ENCODE measurements at places on chromosomes 11 and 22.
A peak's percentile ranks its signal among the peaks of the same experiment; 100 is the strongest.

DNA sequence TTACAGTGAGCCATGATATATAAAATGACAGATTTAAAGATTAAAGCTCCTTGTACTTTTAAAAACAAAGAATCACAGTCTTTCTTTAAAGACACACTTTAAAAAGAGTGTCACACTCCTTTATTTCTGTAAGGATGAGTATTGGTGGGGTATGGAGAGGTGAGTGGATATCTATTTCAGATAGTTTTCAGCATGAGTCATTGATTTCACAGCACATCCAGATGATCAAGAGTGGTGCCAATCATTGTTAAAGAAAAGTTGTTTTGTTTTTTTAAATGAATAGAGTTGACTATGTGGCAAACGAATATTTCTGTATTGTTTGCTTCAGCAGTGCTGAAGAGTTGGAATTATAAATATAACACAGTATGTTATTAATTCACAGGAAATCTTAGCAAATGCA, 52.5 kb downstream of the FAR1 start:
- DNase-seq = no peak

- no peak for DNase-seq
Measured at GRCh38 chr11:115806056-115806455, 301.8 kb upstream of the CADM1 start.

DNA sequence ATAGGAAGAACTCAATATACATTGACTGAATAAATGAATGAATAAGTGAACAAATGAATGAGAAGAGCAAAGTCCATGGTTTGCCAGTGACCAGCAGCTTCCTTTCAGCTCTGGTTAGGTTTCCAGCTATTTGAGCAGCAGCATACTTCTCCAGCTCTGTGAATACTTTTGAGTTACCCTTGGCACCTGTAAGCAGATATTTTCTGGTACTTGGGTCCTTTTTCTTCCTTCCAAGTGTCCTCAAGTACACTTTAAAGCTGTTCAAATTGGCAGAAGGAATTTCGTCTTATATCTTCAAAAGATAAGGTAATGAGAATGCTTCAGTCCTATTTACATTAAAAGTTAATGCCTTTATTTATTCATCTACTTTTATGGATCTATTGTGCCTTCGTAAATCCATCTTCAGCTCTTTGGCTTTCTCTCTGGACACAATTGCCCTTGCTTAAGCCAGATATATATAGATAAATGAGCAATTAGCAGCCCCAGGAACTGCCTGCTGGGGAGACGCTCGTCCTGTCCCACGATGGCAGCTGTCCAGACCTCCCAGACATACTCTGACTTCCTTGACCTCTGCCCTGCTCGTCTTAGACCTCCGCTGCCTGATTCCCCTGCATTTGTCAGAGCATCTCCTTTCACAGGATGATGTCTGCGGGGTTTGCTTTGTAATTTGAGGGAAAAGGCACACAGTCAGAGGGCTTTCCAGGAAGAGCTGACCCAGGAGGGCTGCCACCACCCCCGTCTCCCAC, 926.3 kb downstream of the OPCML start:
- no peak for DNase-seq

GRCh38 chr11:48018528-48019216, 38.3 kb downstream of the PTPRJ start:
- DNase-seq = no peak

- no peak for DNase-seq
Measured at GRCh38 chr11:69667619-69668604, 7.2 kb downstream of the LTO1 start.

DNA sequence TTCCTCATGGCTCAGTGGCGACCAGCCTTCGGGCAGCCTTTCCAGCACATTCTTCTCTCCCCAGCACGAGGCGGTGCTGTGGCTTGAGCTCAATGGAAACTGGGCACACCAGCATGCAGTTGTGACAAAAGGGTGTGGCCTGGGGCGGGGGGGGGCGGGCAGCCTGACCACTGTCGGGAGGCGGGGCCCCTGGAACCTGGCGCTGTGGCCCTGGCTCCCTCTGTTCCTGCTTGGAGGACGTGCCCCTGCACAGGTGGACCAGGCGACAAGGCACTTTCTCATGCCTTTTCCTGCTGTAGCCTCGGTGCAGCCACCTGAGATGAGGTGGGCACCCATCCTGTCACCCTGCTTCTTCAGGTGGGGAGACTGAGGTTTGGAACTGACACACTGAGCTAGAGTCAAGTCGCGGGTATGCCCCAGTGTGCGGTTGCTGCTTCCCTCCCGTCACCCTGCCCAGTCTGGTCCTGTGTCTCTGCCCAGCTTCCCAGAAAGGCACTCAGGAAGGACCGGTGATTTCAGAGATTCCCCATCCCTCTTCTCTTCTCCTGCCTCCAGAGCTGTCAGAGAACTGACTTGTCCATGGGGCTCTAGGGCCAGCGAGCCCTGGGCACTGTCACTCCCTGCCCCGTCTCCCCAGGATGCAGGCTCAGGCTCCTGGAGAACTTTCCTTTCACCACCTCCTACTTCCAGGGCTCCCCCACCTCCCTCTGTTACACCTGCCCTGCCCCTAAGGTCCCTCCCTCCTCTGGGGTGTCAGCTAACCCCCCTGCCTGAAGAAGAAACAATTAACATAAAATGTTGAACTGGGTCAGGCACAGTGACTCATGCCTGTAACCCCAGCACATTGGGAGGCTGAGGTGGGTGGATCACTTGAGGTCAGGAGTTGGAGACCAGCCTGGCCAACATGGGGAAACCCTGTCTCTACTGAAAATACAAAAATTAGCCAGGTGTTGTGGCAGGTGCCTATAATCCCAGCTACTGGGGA, 9.9 kb downstream of the B3GAT1 start:
- DNase-seq = no peak

GRCh38 chr11:44564166-44564565, 1.3 kb upstream of the CD82 start:
- no peak for DNase-seq

DNA sequence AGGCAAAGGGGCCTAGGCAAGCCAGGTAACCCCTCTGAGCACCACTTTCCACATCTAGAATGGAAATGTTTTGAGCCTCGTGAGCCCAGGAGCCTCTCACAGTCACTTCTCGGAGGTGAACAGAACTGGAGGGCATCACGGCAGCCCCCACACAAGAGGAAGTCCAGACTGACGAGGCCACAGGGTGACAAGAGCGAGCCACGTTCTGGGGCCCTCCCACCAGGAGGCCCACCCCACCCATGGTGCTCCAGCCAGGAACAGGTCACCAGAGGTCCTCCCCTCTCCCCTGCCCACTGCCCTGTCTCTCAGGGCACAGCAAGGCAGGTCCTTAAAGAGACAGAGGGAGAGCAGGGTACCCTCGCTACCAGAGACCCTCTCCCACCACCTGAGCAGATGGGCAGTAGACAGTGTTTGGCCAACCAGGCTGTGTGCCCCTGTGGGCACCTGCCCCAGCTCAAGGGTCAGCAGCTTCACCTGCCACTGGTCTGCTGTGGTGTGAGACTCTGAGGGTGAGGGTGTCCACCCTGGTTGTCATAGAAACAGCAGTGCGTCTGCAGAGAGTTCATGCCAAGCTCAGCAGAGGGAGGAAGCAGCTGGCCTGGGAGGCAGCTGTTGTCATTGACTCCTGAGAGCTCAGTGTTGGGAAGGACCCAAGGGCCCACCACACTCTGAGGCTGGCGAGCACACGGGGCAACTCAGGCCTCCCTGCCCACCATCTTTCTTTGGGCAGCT, 31.4 kb downstream of the RSPH14 start:
- DNase-seq = no peak

DNA sequence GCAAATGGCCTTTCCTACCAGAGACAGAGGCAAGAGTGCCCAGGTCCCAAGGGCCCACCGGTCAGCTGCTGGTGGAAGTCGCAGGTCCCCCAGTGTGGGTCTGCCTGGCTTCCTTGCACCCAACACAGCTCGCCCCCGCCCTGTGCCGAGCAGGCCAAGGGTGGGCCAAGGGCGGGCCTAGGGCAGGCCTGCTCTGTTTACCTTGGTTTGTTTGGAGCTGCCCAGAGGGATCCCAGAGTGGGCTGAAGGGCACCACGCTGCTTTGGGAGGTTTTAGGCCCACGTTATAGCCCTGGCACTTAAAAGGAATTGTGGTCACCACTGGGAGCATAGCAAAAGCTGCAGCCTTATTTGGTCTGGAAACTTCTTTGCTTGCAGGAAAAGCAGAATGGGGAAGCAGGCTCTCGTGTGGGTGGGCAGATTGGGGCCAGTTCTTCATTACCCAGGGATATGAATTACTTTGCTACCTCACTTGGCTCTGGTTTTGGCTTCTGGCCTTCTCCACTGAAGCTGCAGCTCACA, 38.0 kb downstream of the MRGPRD start:
- DNase-seq = no peak

- DNase-seq = no peak
Measured at GRCh38 chr11:1810761-1811160, 24.0 kb upstream of the SYT8 start.

DNA sequence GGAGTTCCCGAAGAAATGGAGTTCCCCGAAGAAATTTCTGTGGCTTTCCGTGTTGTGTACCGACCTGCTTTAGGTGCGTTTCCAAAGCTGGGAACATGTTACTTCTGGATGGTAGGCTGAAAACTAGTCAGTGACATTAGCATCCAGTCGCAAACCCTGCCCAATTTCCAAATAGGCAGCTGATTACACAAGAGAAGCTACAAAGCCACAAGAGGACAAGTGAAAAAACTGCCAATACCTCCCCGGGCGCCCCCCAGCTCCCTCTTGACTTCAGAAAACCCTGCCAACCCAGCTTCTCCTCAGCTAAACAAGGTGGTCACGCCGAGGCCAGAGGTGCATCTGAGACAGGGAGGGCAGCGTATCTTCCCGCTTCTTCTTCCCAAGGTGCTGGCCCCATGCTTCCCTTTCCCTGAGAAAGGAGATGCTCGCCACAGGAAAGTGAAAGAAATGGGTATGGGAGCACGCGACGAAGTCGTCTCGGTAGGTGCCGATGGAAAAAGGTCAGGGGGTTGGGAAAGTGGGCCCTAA, 551 bp downstream of the AGBL2 start:
- DNase-seq = no peak

GRCh38 chr22:27885977-27886842, 32.8 kb downstream of the PITPNB start:
- peak; percentile 66 for DNase-seq

DNA sequence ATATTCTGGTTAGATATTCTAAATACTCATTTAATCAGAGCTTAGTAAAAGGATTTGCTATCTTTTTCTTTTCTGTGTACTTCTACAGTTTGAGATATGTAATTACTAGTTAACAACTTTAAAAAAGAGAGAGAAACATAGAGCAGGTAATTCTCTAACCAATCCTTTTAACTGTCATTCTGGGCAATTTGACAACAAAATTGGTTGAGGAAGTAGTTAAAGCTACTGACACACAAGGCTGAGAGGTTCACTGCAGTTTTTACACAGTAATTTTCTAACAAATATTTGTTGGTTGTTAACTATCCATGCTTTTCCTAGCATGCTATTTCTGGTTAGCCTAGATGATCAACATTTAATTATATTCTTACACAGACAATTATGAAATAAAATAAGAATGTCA, 3.6 kb downstream of the SOX6 start:
- DNase-seq = no peak

DNA sequence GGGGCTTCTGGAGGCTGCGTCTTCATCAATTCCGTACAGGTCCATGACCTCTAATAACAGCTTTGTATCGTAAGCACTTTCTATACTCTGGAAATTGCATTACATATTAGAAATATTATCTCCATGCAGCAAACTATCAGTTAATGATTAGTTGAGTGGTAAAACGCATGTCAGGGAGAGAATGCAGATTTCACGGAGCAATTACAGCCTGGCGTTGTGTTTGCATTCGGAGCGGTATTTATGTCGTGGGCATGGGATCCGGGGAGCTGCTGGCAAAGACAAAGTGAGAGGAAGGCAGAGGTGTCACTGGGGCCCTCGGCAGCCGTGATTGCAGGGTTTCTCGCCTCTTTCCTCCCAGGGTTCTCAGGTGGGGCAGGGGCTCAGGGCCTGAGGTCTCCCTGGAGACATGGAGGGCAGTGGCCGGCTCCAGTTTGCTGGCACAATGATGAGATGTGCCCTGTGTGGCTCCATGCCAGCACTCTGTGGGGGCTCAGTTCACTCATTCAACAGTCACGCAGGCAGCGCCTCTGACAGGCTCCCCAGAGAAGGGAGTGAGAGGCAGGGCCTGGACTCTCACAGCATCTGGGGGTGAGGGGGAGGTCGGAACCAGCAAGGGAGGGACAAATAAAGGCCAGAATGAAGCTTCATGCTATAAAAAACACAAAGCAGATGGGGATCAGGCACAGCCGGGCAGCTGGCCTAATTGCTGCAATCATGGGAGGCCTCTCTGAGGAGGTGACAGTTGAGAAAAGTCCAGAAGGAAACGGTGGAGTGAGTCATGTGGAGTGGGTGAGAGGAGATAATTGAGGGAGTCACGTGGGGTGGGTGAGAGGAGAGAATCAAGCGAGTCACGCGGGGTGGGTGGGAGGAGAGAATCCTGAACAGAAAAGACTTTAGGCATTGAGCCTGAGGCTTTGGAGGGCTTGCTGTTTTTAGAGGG, 1002.7 kb downstream of the BRD1 start:
- no peak for DNase-seq

DNA sequence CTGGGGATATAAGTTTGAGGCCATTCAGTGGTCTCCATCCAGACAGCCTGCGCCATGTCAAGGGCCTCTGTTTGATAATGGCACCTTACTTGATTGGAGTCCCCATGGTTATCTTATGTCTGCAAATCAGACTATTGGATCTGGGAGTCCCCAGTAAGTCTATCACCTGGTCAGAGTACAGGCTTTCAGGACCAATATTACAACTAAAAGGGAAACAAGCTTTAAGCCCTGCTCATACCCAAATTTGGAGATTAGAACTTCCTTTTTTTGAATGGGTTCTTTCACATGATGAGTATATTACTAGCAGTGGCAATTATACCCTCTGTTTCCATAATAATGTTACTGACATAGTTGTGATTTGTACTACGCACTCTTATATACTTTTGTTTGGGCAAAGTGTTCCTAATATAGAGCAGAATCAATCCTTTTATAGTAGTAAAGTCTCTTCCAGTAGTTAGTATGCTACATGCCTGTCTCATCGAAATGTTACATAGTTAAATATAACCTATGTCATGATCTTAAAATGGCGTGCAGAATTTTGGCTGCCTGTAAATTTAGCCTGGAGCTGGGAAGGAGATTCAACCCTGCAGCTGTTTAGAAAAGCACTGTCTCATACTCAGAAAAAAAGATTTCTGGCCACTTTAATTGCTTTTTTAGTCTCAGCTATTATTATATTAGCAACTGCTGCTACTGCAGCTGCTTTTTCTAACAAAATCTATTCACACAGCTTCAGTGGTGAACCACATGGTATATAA, 4.9 kb downstream of the MS4A15 start:
- DNase-seq = no peak

- DNase-seq = no peak
Measured at GRCh38 chr22:46419754-46420571, 84.4 kb downstream of the TRMU start.

- no peak for DNase-seq
Measured at GRCh38 chr11:97107604-97108003, 717.8 kb downstream of the JRKL start.

DNA sequence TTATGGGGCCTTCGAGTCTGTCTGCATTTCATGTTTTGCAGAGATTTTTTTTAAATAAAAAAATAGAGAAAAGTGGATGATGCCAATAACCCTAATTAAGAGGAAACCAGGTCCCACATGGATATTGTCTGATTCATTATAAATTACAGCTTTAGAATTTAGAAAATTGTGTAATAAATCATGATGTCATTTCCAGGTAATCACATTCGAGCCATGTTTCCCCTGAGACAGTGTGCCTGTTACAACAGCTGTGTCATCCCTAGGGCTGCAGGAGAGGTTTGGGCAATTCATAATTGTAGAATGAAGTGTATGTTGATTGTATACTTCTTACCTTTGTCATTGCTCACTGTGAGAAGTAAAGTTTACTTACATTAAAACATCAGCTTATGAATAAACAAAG, 38.3 kb downstream of the NCAM1 start:
- no peak for DNase-seq
